Colonic mucosa (tissue), 4 donors: ENCODE measurements at places on chromosomes 5 and 9. TPM values are rescaled to one million over a fixed set of nuclear protein-coding genes. Genes with fewer than 3 reads are reported as not detected.
A peak's percentile ranks its signal among the peaks of the same experiment; 100 is the strongest.

The PLPP7 gene
- total RNA-seq = 0.40 TPM

The EDIL3 gene
- total RNA-seq = 23.6 TPM

The PCDH1 gene
- 105 TPM for total RNA-seq

The FAM221B gene
- total RNA-seq = not detected

The FGF10 gene
- 5.1 TPM for total RNA-seq

The CCL27 gene
- total RNA-seq = not detected

The OTULINL gene
- total RNA-seq = 60.1 TPM

The SLC46A2 gene
- not detected for total RNA-seq

DNA sequence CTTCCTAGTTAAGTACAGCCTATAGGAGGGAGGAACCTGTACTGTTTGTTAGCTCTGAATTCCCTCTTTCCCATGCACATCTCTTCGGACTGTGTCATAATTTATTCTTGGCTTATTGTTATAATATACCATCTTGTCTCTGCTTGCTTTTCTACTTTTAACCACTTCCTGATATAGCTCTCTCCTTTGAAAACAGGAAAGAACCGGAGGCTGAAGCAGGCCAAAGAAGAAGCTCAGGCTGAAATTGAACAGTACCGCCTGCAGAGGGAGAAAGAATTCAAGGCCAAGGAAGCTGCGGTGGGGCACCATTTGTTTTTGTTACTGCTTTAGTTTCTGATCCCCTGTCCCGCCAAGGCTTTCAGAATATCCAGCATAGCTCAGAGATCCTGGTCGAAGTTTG is 4.8 kb downstream of the ATP6V1G1 start:
- peaks cover 9% of the 10 kb centered on the region for H3K4me1 ChIP-seq
- peak overlapping the region; percentile 61 for H3K27ac ChIP-seq
- no peaks in the 10 kb centered on the region for H3K27me3 ChIP-seq
- H3K4me3 ChIP-seq = no peak overlapping the region

DNA sequence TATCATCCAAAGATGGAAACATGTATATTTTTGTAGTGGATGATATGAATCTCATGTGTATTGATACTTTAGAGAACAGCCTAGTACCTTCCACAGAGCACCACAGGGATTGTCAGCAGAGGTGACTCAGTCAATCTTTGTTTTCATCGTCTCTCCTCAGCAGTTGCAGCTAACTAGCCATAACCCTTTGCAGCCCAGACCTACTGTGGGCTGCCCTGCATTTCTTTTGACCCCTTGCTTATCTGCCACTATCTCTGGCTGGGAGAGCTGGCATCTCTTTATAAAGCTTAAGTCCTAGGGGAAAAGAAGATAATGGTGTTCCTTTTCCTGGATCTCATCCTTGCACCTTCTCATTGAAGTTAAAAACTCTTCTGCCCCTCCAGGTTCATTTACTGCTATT is 28.7 kb downstream of the HMGCR start:
- no peaks in the 10 kb centered on the region for H3K4me1 ChIP-seq
- H3K4me3 ChIP-seq = no peak overlapping the region
- no peaks in the 10 kb centered on the region for H3K36me3 ChIP-seq
- DNase-seq = no peak

DNA sequence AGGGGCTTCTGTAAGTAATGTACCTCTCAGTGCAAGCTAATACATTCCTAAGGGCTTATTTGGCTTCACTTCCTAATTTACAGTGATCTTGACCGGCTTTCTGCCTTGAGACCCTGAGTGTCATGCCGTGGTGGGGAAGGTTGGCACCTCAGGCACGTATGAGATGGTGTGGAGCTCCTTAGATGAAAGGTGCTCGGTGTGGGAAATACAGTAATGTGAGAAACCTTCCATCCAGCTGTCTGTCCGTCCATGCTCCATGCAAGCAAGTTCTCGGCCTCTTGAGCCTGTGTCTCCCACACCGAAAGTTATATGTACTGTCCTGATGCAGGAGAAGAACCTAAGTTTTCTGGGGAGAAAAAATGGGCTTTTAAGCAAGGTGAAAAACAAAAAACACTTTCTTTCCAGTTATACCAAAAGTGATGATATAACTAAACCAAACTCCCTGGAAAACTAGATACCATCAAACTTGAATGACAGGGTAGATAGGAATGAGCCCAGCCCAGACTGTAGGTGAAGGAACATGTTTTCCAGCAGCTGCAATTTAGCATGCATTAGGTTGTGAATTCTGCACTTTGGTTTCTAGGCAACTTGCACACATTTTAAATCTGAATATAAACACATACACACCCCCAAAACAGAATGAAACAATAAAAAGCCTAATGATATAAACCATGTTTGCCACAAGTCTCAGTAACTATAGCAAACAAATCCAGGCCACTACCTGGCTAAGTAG is 279.6 kb downstream of the FANCC start:
- no peaks in the 10 kb centered on the region for H3K36me3 ChIP-seq
- peak overlapping the region; percentile 6 for H3K27ac ChIP-seq
- H3K4me1 ChIP-seq = peaks cover 16% of the 10 kb centered on the region
- no peak overlapping the region for H3K4me3 ChIP-seq

- no peak overlapping the region for H3K4me3 ChIP-seq
- H3K4me1 ChIP-seq = no peaks in the 10 kb centered on the region
- no peaks in the 10 kb centered on the region for H3K36me3 ChIP-seq
- no peaks in the 10 kb centered on the region for H3K27me3 ChIP-seq
Measured at GRCh38 chr5:149040421-149040820, 22.4 kb downstream of the SH3TC2 start.

GRCh38 chr9:132412089-132412488 is 2.1 kb downstream of the CFAP77 start:
- peaks cover 20% of the 10 kb centered on the region for H3K27me3 ChIP-seq
- no peaks in the 10 kb centered on the region for H3K36me3 ChIP-seq
- H3K4me1 ChIP-seq = peaks cover 15% of the 10 kb centered on the region
- no peak for DNase-seq
- H3K4me3 ChIP-seq = no peak overlapping the region

DNA sequence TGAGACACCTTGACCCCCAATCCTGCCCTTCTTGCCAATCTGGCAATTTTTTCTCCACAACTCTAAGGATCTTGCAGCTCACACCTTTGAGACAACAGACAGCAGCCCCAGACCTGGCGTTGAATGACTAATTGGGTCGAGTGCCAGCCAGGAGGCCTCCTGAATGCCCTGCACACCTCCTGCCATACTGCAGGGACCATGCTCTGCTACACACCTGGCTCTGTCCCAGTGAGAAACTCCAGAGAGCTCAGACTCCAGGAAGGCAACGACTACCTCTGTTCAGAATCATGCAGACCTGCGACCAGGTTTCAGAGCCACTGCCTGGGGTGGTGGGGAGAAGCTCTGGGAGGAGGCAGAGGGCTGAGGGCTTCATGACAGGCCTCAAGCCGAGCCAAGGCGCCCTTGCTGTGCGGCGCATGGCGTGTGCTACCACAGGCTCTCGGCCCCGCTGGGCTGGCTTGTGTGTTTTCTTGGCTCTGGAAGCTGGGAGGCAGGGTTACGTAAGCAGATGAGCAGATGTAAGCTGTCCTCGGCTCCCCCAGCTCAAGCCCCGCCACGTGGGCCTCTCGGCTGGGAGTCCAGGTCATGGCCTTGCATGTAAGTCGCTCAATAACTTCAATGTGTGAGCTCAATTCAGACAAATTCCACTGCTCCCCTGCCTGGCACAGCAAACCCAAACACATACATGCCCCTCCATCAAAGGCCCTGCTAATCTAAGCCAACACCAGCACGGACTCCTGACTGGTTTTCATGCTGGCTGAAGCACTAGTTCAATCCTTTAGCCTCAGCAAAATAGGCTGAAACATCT is 27.5 kb downstream of the B4GALT1 start:
- peak; percentile 58 for DNase-seq
- no peak overlapping the region for H3K27ac ChIP-seq
- no peak overlapping the region for H3K4me3 ChIP-seq
- H3K4me1 ChIP-seq = peaks cover 5% of the 10 kb centered on the region

- no peak overlapping the region for H3K4me3 ChIP-seq
- H3K27ac ChIP-seq = no peak overlapping the region
- no peaks in the 10 kb centered on the region for H3K36me3 ChIP-seq
- no peak for DNase-seq
- no peaks in the 10 kb centered on the region for H3K4me1 ChIP-seq
- H3K27me3 ChIP-seq = no peaks in the 10 kb centered on the region
Measured at GRCh38 chr5:132363431-132364112, 5.9 kb upstream of the SLC22A5 start.

DNA sequence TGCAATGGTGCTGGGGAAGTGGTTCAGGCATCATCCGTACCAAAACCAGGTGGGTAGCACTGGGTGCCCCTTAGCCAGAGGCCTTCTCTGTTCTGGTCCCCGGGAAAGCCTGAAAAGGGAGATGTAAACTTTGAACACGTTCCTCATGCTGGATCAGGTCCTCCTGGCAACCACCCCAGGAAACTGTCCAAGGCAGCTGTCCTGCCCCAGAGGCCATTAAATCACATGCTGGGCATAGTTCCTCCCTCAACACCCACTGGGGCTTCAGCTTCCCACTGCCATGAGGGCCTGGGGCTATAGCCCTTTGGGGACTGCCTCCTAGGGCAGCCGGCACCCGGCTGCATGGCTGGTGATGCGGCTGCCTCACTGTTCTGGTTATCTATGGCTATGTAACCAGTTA is 228.9 kb upstream of the MVB12B start:
- H3K27ac ChIP-seq = no peak overlapping the region
- no peak for DNase-seq
- no peak overlapping the region for H3K4me3 ChIP-seq
- no peaks in the 10 kb centered on the region for H3K36me3 ChIP-seq

DNA sequence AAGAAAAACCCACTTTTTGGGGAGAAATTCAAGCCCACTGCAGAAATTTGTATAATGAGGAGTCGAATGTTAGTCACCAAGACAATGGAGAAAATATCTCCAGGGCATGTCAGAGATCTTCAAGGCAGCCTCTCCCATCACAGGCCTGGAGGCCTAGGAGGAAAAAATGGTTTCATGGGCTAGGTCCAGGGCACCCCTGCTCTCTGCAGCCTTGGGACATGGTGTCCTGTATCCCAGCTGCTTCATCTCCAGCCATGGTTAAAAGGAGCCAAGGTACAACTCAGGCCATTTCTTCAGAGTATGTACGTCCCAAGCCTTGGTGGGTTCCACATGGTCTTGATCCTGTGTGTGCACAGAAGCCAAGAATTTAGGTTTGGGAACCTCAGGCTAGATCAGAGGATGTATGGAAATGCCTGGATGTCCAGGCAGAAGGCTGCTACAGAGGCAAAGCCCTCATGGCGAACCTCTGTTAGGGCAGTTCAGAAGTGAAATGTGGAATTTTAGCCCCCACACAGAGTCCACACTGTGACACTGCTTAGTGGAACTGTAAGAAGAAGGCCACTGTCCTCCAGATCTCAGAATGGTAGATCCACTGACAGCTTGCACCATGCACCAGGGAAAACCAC is 561.4 kb downstream of the ISL1 start:
- H3K27me3 ChIP-seq = no peaks in the 10 kb centered on the region
- no peak overlapping the region for H3K4me3 ChIP-seq
- no peak for DNase-seq
- H3K4me1 ChIP-seq = no peaks in the 10 kb centered on the region

- no peak for DNase-seq
- H3K27me3 ChIP-seq = no peaks in the 10 kb centered on the region
- H3K27ac ChIP-seq = peak overlapping the region; percentile 72
Measured at GRCh38 chr9:108476574-108476973, 379.2 kb downstream of the ACTL7B start.

DNA sequence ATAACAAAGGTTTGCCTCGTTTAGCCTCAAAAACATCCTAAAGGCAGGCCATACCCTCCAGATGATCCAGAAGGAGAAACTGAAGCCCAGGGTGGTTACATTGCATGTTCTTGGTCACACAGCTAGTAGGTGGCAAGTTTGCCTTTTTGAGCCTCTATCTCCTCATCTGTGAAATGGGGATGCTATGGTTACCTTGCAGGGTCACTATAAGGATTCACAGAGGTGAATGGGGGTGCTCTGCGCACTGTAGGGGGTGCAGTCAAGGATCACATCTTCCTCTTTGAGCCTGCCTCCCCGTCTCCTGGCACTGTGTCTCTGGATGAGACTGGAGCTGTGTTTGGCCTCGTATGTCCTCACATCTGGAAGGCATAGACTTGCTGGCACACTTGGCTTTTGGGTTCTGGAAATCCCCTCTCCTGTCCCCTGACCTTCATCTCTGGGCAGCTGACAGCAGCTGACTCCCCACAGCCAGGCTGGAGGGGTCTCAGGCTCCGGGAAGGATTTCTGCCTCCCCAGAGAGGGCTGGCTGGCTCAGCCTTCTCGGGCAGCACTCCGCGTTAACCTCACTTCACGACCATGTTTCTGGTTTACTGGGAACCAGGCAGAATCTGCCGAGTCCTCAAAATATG is 167.7 kb downstream of the RGS3 start:
- DNase-seq = no peak
- H3K27me3 ChIP-seq = no peaks in the 10 kb centered on the region
- H3K4me3 ChIP-seq = no peak overlapping the region
- H3K36me3 ChIP-seq = no peaks in the 10 kb centered on the region

DNA sequence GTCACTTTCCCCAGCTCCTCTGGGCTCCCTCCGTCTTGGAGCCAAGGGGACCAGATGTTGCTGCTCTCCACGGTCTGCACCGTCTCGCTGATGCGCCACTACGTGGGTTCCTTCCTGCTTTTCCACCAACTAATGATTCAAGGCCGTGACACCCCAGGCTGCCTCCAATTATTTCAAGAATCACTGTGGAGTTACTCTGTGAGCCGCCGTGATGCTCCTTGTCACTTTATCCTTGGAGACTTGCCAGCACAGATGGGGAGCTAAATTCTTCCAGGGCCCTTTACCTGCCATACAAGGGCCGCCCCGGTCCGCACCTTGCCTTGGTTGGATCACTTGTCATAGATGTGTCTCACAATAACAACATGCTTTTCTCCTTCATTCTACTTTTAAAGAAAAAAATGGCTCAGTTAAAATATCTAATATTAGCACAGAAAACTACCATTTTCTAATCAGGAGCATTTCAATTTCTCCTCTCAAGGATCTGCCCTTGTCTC is 202.0 kb downstream of the FSTL4 start:
- no peak overlapping the region for H3K4me3 ChIP-seq
- no peaks in the 10 kb centered on the region for H3K4me1 ChIP-seq
- no peaks in the 10 kb centered on the region for H3K36me3 ChIP-seq
- peaks cover 5% of the 10 kb centered on the region for H3K27me3 ChIP-seq
- H3K27ac ChIP-seq = no peak overlapping the region
- no peak for DNase-seq

GRCh38 chr9:136686794-136687711 is at the start of gene AGPAT2:
Gene AGPAT2, minus strand, starts transcription at chr9:136687457. Its CDS starts 100 bp downstream, at chr9:136687357.
- peak within 1 kb of the TSS; percentile 89 for H3K27ac ChIP-seq
- no peaks in the 10 kb centered on the region for H3K27me3 ChIP-seq
- no peaks in the 10 kb centered on the region for H3K36me3 ChIP-seq
- peak within 1 kb of the TSS; percentile 96 for H3K4me3 ChIP-seq

GRCh38 chr5:177124486-177124991 is 9.0 kb upstream of the NSD1 start:
- H3K4me1 ChIP-seq = no peaks in the 10 kb centered on the region
- no peak overlapping the region for H3K4me3 ChIP-seq
- no peaks in the 10 kb centered on the region for H3K36me3 ChIP-seq
- no peak overlapping the region for H3K27ac ChIP-seq
- DNase-seq = no peak
- no peaks in the 10 kb centered on the region for H3K27me3 ChIP-seq
